ENCODE measurements at places on chromosomes 5 and 9.

DNA sequence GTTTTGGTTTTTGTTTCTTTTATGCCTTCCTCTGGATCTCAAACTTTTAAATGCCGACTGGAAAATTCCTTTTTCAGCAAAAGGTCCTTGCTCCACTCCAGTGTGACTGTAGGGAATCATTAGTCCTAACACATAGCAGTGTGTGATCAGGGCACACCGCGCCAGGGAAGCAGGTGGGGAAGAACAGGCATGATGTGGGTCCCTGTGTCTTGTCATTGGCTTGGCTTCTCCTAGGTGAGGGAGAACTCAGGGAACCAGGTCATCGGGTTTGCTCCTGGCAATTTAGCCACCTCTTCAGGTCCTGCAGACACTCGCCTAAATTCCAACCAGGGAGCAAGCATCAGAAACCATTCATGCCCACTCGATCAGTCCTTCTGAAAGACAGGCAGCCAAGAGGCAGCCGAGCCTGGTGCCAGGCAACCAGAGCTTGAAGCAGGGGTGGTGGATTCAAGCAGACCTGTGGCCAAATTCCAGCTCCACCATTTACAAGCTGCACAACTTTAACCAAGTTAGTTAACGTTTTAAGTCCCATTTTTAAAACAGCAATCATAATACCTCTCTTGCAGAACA, 514.2 kb downstream of the BNC2 start:
- no peak for DNase-seq

- DNase-seq, result no peak
Measured at GRCh38 chr9:115715666-115716065, 437.9 kb upstream of the PAPPA start.

DNA sequence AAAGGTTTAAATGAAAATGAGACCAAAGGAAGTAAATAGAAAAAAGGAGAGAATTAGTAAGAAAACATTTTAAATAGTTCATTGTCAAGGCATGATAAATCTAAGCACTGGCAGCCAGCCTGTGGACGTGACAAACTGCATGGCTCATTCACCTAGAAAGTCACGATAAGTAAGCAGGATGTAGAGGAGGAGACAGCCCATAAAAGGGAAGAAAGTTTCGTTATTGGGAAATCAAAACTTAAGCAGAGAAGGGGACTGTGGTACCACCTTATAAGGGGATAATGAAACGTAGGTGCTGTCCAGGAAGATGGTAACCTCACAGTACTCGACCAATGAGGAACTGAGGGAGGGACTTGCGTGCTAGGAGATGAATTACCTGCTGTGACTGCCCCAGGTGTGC, 494.5 kb upstream of the GRAMD2B start:
- DNase-seq, result no peak

DNA sequence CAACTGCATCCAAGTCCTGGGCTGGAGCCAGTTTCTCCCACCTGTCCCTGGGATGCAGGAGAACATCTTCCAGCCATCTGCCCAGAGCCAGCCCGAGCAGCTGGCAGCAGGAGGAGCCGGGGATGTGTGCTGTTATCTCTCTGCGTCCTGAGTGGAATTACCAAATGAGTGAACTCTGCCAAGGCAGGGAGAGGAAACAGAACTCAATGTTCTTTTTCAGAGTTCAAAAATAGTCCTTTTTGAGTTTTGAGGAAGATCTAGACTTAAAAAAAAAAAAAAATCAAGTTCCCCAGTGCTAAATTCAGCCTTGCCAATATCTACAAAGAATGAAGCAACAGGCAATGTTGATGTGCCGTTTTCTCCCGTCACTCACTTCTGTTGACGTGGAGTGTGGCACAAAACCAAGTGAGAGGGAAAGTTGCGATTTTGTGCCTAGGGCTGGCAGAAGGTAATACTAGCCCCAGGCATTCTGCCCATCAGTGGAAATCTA, 56.2 kb downstream of the TMOD1 start:
- DNase-seq, result no peak

GRCh38 chr9:113397203-113397631, 3.9 kb downstream of the ALAD start:
- DNase-seq, result no peak

- no peak for DNase-seq
Measured at GRCh38 chr5:95087816-95088317, 197.0 kb downstream of the MCTP1 start.

- no peak for DNase-seq
Measured at GRCh38 chr5:1826235-1826980, 25.2 kb downstream of the NDUFS6 start.

DNA sequence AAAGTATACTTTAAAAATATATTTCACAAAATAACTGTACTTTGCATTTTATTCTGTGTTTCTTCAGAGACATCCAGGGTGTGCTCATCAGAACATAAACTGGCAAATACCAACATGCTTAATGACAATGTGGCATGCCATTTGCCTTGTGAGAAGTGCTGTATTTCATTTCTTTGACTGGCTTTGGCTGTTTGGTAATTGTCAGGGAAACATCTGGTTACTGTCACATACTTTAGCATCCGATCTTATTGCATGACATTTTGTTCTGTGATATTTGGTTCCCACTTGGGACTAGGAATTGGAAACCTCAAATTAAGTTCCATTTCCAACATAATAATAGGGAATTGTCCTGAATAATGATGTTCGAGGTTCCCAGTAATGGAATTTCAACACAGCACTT, 96.5 kb downstream of the FGF10 start:
- DNase-seq, result no peak

DNA sequence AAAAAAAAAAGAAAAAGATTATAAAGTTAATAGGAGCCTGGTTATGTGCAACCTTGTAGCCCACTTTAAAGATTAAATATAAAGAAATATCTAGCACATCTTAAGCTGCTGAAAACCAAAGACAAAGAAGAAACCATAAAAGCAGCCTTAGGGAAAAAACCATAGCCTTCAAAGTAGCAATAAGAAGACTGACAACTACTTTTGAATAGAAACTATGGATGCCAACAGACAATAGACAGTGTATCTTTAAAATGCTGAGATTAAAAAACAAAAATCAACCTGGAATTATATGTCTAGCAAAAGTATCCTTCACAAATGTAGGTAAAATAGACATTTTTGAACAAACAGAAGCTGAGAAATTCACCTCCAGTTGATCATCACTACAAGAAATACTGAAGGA, 3.4 kb upstream of the KIF12 start:
- DNase-seq, result no peak

- no peak for DNase-seq
Measured at GRCh38 chr9:135281791-135282737, 194.6 kb downstream of the OLFM1 start.

DNA sequence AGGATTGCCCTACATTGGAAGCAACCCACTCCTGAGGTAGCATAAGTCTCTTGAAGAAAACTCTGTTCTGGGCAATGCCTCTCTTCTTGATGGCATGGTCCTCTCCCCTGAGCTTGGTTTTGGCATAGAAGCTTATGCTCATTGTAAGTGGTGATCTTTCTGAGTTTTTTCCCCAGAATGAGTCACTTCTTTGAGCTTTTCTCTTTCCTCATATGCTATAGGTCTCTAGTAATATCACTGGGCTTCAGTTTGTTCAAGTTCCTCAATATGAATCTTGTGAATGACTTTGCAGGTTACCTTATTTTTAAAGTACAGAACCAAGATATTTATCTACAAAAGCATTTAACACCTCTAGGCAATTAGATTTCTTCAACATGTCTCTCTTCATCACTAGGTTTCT, 76.5 kb upstream of the ATG10 start:
- DNase-seq, result no peak

GRCh38 chr5:173231381-173231766, 3.6 kb downstream of the NKX2-5 start:
- no peak for DNase-seq

- DNase-seq, result no peak
Measured at GRCh38 chr5:7391814-7392692, 3.9 kb upstream of the ADCY2 start.

Measured in stimulated activated CD4-positive, alpha-beta T cell treated with anti-CD3 and anti-CD28 coated beads, Interleukin-1b, Interleukin-23, amount 100 ng/mL, for 1 hour (primary cell).